Activated CD4-positive, alpha-beta T cell treated with anti-CD3 and anti-CD28 coated beads, Interleukin-2, Interleukin-4, amounts not matched to agents 100 ng/mL and 50 ng/mL, durations not matched to agents 16 hours and 8 hours (primary cell): ENCODE measurements at places on chromosomes 16 and 17.
A peak's percentile ranks its signal among the peaks of the same experiment; 100 is the strongest.

- DNase-seq: no peak
Measured at GRCh38 chr16:83933885-83934683, 19.0 kb upstream of the OSGIN1 start.

GRCh38 chr17:16948587-16949376 is 23.1 kb downstream of the TNFRSF13B start:
- no peak for DNase-seq

DNA sequence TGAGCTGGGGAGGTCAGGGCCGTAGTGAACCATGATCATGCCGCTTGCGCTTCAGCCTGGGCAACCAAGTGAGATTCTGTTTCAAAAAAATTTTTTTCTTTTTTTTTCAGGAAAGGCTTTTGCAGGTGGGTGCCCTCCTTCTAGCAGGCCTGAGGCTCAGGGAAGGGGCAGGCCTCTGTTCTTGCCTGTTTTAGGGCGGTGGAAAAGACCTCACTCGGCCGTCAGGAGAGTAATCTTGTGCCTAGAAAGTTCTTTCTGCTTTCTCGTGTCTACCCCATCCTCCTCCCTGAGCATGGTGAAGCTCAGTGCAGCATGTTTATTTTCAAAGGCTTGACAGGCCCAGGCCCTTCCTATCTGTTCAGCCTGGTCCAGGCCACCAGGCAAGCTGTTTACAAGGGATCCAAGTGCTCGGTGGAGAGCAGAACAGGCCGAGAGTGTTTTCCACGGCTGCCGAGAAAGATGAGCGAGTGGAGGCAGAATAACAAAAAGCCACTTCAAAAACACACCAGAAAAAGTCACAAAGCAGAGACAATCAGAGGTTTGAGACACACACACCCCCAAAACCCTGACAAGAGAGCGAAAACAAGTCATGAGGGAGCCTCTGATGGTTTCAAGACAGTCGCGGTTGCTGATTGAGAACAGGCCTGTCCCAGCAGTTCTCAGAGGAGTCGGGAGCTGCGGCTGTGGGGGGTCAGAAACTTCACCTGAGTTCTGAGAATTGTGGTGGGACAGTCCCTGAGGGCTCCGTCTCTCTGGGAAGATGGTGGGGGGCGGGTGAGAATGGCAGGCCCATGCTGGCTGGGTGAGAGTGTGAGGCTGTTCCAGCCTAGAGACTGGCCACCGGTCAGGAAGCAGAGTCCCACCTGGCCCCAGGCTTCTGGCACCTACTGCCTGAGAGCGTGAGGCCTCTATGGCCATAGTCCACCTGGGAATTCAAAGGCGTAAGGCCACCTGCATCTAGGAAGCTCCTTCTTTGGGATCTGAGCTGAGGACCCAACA is 37.5 kb upstream of the CCR7 start:
- peak; percentile 80 for DNase-seq

- DNase-seq: peak; percentile 23
Measured at GRCh38 chr17:65022751-65023700, 33.5 kb downstream of the GNA13 start.

DNA sequence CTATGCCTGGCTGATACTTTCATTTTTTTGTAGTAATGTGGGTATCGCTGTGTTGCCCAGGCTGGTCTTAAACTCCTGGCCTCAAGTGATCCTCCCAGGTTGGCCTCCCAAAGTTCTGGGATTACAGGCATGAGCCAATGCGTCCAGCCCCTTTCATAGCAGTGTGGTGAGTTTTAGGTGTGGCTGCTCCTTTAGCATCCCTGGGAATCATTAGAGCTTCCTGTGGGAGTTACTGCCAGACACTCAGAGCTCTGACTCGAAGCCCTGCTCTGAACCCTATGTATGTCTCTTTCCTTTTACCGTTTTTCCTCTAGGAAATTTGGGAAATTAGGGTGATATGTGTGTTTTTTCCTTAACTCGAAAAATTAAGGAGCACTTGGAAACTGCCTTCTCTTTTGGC is 44.5 kb downstream of the NDE1 start:
- DNase-seq: no peak

DNA sequence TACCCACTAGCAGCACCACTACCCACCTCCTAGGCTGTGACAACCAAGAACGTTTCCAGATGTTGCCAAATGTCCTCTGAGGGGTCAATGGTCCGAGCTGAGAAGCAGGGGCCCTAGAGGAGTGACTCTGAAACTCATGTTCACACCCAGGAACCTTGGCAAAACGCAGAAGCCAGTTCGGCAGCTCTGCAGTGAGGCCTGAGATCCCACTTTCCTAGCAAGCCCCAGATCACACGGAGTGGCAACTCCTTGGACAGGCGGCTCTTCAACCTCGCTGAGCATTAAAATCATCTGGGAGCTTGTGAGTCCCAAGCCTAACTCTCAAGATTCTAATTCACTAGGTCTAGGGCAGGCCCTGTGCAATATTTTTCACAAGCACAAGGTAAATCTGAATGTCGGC is 17.3 kb downstream of the ELAC2 start:
- DNase-seq: no peak

DNA sequence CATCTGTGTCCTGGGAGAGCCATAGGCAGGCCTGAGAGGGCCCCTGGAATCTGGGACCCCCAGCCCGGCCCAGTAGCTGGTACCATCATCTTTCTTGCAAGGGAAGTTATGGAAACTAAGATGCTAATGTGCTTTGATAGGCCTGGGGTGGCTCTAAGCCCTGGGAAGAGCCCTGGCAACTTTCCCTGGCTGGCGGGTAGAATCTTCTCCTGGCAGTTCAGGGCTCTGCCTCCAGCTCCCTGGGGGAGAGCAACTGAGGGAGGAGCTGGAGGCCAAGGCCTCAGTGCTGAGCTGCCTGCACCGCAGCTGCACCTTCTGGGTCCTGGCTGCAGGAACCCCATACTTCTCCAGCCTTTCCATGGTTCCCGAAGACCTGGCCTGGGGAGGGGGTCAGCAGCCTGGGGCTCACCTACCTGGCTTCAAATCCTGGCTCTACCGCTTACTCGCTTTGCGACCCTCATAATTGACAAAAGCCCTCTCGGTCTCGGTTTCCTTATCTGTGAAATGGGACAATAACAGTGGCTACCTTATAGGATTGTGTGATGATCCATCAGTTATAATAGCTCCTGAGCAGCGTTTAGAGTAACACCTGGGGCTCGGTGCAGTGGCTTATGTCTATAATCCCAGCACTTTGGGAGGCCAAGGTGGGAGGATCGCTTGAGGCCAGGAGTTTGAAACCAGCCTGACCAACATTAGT is 333.7 kb downstream of the SEC14L1 start:
- no peak for DNase-seq

DNA sequence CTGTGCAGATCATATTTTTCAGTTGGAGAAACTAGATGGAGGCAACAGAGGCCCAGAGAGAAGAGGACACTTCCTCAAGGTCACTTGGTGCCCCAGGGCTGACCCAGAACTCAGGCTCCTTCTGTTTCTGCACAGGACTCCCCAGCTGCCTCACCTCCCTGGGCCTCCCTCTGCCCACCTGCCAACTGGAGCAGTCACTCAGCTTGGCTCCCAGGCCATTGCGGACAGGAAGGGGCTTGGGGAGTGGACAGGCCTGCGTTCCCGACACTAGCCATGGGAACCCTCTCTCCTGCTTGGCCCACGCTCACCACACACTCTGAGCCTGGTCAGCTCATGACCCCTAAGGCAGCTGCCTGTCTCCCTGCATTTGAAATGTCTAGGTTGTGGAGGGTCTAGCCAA is 78.1 kb upstream of the BRD7 start:
- no peak for DNase-seq

GRCh38 chr17:62601471-62601870 is 26.0 kb upstream of the MRC2 start:
- no peak for DNase-seq

- no peak for DNase-seq
Measured at GRCh38 chr17:71613996-71614395, 506.8 kb upstream of the SOX9 start.

DNA sequence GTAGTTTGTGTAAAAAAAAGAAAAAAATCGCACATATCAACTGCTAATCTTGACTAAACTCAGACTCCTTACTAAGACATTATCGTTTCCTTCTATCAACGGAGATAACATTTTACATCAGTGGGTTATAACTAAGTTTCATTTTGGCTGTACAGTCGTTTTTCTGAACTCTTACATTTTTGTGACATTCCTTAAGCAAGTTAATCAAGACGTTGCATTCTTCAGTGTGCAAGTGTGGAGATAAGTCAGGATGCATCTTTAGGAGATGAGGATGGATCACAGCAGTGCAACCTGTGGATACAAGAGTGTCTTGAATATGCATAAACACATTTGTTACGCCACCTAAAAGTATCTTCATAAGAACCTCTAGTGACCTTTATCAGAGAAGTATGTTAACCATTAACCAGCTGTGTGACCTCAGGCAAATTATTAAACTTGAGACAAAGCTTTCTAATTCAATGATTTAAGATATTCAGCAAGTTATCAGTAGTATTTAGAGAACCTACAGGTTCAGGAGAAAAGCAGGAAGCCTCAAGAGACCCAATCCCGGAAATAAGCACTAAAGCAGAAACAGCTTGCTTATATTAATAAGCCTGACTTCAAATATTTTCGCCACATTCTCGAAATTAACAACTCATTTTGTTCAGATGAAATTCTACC is 9.4 kb downstream of the CMC2 start:
- peak; percentile 52 for DNase-seq

DNA sequence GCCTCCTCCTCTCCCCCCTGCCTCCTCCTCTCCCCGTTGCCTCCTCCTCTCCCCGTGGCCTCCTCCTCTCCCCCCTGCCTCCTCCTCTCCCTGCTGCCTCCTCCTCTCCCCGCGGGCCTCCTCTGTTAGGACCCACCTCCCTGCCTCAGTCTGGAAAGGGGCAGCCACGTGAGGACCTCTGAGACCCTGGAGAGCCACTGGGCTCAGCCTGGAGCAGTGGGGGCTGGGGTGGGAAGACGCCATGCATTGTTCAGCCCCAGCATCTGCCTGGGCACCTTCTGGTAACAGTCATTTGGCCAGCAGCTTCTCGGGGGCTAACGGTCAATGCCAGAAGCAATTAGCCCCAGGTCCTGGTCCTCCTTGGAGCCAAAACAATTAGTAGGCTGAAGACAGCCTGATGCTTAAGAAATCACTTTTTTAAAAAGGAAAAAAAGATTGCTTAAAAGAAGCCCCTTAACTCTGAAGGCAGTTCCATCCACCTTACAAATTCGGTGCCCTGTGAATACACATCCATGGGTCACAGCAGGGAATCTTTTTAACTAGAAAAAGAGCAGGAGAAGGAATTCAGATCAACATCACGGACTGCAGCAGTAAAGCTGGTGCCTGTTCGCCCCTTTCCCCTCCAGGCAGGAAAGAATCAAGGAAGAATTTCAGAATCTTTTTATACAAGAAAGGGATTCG is 29.8 kb downstream of the NXN start:
- DNase-seq: no peak

DNA sequence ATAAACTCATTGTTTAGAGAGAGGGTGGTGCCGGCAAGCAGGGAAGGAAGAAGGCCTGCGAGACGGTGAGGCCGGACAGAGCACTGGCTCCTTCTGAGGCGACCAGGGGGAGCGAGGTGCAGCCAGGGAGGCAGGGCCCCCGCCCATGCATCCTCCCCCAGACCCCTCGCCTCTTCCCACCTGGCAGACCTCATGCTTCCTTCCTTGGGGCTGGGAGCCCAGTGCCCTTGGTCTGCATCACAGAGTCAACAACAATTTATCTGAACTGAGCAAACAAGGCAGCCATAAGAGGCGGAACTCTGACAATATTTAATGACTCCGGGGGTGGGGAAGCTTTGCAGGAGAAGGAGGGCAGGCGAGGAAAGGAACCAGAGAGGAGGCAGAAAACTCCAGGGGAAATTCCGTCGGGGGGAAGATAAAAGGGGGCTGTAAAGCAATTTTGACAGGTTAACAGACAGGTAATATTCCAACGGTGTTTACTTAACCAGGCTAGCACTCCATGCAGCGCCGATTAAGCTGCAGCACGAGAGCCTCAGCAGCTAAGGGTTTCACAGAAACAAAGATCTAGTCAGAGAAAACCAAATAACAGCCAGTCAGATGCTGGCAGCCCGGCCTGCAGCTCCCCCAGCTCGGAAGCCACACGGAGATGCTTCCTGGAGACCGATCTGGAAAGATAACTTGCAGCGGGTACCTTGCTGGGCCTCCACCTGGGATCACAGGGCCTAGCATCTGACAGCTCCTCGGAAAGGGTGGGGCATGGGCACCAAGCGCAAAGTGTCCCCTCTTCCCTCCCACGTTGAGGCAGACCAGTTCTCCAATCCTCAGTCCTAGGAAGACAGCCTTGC is 398.2 kb downstream of the SOX9 start:
- DNase-seq: no peak

DNA sequence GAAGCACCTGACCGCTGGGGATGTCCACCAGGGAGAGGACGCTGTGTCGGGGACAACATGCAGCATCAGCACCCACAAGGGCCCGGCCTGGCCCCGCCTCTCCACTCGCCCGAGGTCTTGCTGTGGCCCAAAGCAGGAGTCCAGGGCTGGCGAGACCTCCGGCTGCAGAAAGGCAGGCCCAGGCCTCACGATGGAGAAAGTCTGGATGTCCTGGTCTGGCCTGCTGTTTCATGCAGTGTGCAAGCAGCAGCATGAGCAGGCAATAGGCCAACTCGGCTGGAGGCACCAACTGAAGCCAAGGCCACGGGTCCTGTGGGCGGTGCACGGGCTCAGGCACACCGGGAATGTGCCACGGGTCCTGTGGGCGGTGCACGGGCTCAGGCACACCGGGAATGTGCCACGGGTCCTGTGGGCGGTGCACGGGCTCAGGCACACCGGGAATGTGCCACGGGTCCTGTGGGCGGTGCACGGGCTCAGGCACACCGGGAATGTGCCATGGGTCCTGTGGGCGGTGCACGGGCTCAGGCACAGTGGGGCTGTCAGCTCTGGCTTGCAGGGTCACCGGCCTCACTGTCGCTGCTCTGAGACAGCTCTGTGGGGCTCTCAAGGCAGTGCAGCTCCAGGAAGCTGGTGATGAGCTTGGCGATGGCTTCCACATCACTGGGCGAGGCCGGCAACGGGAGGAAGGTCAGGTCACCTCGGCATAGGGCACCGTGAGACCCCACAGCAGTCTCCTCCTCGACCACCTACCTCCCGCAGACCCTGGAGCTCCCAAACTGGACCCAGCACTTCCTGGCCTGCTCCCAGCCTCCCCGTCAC is 6.9 kb downstream of the CYBC1 start:
- no peak for DNase-seq

DNA sequence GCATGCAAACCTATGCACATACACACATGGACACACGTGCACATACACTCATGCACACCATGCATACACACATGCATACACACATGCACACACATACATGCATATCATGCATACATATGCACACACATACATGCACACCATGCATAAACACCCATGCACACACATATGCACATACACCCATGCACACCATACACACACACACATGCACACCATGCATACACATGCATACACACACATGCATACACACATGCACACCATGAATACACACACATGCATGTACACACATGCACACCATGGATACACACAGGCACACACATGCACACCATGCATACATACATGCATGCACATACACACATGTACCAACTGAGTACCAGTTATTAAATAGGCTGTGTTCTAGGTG is 543.3 kb upstream of the EEF2KMT start:
- DNase-seq: no peak

- no peak for DNase-seq
Measured at GRCh38 chr17:59513934-59514841, 51.2 kb upstream of the DHX40 start.
